ENCODE measurements at places on chromosomes 11 and 22.

GRCh38 chr11:66189031-66189745, 79.3 kb upstream of the RAB1B start:
- no peak for DNase-seq

- no peak for DNase-seq
Observed at GRCh38 chr11:118263112-118263511, 985 bp downstream of the MPZL2 start.

- DNase-seq = no peak
Observed at GRCh38 chr22:24421428-24421931, 5.9 kb upstream of the ADORA2A start.

- no peak for DNase-seq
Observed at GRCh38 chr22:47251911-47252310, 489.5 kb downstream of the TBC1D22A start.

DNA sequence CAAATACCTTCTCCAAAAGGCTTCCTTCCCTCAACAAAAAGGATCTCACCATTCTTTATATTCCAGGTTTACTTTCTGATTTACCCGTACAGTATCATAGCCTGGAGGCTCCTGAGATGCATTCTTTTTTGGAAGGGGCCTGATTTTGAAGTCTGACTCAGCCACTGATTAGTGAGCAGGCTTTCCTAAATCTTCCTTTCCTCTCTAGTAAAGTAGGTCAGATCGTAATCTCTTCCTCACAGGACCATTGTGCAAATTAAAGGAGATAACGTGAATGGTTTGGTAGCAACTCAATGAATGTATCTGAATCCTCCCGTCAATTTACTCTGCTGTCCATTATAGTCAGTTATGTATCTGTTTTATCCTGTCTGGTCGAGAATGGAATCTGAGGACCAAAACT, 227.7 kb upstream of the ANO5 start:
- no peak for DNase-seq

DNA sequence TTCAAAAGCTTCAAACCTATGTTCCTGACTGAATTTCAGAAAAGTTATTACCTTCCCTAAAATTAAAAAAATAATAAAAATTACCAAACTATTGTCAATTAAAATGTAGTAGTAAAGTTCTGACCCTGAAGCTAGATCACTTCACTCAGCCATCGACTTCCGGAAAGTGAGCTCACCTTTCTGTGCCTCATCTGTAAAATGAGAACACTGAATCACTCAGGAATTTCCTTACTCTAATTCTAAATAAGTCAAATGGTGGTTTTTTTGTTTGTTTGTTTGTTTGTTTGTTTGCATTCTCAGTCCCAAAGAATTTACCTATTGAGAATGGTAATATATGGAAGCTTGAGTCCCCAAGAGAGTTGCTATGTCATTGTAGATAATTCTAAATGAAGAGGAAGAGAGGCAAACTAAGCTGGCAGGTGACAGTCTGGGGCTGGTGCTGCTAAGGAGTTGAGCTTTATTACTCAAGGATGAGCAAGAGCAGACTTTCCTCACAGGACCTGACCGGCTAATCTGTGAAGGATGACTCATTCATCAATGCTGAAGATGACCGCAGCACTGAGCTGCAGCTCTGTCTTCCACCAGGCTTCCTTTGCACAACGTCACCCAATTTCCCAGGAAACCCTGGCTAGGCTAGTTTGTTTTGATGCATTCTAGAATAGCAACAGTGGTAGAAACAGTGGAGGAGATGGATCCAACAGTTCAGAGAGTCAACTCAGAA, 248.8 kb downstream of the RAB38 start:
- DNase-seq = no peak

DNA sequence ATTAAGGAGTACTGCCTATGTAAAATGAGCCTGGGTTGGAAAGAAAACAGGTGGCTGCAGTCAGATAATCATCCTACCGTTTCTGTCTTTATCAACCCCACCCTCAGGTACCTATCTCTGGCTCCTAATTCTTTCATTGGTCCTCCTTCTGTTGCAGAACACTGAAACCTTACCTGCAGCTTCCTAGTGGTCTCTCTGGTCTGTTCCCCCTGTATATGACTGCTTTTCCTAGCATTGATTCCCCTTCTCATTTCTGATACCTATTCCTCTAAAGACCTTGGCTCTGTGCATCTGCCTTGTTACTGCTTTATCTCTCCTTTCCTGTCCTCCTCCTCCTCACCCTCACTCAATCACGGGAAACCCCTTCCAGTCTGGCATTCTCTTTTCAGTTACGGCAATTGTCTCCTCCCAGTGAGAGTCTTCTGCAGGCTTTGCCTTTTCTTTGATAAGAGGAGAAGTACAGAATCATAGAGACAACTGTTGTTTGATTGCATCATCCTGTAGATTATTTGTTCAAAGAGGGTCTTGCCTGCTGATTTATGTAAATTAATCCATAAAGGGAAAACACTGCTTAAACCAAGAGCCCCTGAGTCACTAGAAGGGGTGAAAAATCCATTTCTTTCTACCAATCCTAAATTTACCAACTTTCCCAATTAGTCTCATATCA, 301.2 kb downstream of the AASDHPPT start:
- no peak for DNase-seq

DNA sequence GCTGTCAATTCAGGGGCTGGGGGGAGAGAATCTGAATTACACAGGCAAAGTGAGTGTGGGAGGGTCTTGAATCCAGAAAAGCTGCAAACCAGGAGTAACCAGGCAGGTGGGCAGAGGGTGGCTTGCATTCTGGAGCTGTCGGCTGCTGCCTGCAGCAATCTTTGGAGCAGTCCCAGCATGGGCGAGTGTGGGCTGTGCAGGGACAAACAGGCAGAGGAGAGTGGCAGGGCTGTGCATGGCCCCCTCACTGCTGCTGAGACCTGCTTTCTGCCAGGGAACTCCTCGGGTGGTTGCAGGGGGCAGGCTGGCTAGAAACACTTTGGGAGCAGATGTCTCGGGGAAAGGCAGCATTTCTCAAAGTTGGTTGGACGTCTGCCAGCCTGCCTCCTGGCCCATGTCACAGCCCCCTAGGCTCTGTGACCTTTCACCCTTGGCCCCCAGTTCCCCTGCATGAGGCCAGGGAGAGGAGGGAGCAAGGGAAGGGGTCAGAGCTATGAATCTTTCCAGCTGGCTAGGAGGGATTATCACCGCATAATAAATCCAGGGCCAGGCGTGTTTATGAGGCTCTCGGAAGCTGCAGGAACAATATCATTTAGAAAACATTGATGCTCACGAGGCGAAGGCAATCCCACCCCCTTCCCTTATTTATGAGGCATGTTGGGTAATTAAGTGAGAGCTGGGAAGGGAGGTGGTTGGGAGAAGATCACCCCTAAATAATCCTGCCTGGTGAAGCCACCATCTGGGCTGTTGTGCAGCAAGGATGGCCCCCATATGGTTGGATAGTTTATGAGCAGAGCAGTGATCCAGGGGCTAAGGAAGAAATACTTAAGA, 212.3 kb upstream of the NCAM1 start:
- DNase-seq = no peak

- no peak for DNase-seq
Observed at GRCh38 chr11:12778240-12778905, 104.2 kb downstream of the TEAD1 start.

GRCh38 chr11:2928605-2929530, at the start of gene PHLDA2:
PHLDA2 (minus strand) TSS chr11:2929420; CDS start chr11:2929364, 56 bp downstream.
- no peak for DNase-seq

DNA sequence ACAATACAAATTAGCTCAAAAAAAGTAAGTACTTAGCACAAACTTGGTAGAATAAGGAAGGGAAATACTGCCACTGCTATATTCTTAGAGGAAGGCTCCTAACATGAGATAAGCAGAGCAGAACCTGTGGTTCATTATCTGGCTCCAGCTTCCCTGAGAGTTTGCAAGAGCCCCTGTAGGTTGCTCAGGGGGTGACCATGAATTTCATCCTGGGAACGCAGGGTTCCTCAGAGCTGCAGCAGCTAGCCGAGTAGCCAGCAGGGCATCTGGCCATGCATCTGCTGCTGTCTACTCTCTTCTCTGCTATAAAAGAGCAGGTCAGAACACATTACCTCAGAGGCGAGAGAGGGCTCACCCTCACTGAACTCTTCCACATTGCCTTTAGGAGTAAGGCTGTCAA, 67.3 kb downstream of the TRPC6 start:
- no peak for DNase-seq

- DNase-seq = no peak
Observed at GRCh38 chr22:27757928-27758525, 43.5 kb downstream of the MN1 start.

DNA sequence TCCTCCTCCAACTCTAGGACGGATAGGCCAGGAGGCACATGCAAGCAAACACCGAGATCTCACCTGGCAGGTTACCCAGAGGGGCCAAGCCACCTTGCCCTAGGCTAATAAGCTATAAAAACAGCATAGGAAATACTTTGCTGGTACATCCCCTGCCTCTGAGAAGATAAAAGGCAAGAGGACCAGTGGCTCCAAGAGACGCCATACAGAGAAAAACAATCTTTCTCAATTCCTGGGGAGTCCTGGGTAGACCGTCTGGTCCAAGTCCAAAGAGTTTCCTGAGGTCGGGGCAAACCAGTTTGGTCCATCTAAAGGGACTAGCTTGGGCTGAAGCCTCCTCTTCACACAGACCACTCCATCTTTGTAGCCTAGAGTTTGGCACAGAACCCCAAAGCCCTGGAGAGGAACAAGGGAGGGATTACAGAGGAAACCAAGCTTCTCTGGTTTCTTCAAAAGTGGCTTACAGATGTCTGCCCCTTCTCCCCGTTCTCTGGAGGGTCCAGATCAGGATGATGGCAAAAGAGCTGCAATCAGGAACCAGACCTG, 40.4 kb downstream of the NUMA1 start:
- DNase-seq = no peak

DNA sequence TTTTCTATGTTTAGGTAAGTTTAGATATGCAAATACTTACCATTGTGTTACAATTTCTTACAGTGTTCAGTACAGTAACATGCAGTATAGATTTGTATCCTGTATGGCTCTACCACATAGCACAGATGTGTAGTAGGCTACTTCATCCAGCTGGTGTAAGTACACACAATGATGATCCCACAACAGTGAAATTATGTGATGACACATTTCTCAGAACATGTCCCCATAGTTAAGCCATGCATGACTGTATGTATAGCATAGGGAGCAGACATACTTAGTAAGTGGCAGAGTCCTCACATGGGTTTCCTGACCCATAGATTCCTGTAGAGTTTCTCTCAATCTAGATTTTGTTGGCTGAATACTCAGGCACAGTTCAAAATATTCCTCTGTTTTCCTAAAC, 26.8 kb upstream of the BARX2 start:
- no peak for DNase-seq

DNA sequence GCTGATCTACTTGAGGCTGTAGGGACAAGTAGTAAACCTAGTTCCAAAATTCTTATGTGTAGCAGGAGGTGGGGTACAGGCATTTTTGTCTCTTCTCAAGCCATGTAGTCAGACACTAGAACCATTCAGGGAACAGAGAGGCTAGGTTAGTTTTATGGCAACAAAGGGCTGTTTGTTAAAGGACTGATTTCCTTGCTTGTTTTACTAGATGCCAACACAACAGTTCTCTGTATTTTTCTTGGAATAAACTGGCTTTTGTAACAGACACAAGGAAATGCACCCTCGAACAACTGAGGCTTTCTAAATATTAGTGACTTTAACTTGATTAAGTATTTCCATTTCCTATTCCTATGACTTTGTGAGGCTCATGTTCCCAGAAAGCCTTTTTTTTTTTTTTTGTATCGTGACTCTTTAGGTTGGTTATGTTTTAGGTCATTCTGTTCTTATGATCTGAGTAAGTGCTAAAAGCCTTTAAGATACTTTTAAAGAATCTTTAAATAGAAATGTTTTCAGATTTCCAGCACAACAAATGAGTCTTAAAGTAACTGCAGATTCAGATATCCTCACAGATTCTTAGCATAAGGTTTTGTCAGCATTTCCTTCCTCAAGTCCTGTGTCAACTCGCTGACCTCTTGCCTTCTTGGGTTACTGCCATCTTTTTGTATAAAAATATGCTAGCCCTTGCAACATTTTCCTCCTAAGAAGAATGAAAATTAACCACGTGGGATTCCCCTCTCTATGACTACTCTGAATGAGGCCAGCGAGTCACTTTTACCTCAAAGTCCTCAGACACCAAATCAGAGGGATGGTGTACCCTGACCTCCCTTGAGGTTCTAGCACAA, 92.5 kb downstream of the CCDC83 start:
- DNase-seq = no peak

GRCh38 chr11:108062336-108062735, 53.6 kb downstream of the CUL5 start:
- no peak for DNase-seq

GRCh38 chr11:76627606-76628005, 42.9 kb downstream of the LRRC32 start:
- no peak for DNase-seq

- peak; percentile 38 for DNase-seq
Observed at GRCh38 chr22:17501679-17502285, 61.5 kb upstream of the SLC25A18 start.

GRCh38 chr22:47164514-47165337, 402.3 kb downstream of the TBC1D22A start:
- no peak for DNase-seq

DNA sequence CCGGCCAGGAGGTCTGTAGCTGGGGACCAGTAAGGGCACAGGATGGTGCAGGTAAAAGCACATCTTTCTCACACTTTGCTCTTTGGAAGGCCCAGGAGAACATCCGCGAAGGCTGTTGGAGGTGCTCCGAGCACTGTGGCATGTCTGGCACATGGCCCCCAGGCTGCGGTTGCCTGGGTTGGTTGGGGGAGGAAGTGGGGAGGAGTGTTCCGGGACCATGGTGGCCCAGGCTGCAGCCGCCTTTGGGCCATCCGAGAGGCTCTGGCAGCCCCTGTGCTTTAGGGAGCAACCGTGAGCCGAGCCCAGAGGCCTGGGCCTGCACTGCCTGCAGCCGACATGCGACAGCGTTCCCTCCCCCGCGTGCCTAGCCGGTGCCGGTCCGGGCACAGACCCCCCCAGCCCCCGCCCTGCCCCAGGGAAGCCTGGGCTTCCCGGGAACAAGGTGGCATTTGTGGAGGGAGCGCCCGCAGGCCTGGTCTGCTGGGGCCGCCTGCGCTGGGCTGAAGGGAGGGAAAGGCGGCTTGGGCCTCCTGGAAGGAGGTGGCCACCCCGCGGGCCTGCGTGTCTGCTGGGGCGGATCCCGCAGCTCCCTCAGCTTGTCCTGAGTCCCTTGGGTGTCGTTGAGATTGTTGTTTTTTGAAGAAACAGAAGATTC, 57.9 kb downstream of the GRAMD4 start:
- no peak for DNase-seq

GRCh38 chr22:45418056-45418769, 4.7 kb downstream of the RIBC2 start:
- DNase-seq = no peak

GRCh38 chr22:23744001-23744400, 6.9 kb downstream of the ZNF70 start:
- DNase-seq = no peak

DNA sequence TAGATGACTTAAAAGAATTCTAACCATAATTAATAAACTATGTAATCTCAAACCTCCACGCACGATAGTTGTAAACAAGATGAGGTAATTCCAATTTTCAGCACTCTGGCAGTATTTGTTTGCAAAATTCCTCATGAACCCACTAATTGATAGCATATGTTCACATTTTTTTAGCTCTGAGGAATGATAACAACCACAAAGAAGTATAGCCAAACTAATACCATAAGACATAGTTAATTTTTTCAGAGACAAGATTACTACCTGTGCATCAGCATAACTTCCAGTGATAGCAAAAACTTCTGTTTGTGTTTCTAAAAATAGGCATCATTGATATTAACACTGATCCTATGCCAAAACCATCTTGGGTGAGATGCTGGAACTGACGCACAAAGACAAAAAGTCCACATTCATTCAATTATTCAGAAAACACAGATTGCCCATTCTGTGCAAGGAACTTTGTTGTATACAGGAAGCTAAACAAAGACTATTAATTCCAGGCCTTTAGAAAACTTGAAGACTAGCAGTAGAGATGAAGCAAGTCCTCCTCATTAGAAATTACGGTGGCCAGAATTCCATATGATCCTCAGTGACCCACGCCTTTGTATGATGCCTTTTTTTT, 57.7 kb downstream of the PDGFD start:
- DNase-seq = no peak

All from NCI-H526 treated with DMSO at 0.1 percent for 48 hours (cell line).